ENCODE measurements at places on chromosomes 12 and 14. TPM values are rescaled to one million over a fixed set of nuclear protein-coding genes. Genes with fewer than 3 reads are reported as not detected.

The PRR4 gene
- polyA plus RNA-seq: 6.4 TPM

The CIROP gene
- polyA plus RNA-seq: 0.07 TPM

The TRHDE gene
- 0.18 TPM for polyA plus RNA-seq

The LRTM2 gene
- polyA plus RNA-seq: 0.11 TPM

The SPSB2 gene
- polyA plus RNA-seq: 14.9 TPM

The KRT74 gene
- 0.34 TPM for polyA plus RNA-seq

The NFATC4 gene
- 79.8 TPM for polyA plus RNA-seq

DNA sequence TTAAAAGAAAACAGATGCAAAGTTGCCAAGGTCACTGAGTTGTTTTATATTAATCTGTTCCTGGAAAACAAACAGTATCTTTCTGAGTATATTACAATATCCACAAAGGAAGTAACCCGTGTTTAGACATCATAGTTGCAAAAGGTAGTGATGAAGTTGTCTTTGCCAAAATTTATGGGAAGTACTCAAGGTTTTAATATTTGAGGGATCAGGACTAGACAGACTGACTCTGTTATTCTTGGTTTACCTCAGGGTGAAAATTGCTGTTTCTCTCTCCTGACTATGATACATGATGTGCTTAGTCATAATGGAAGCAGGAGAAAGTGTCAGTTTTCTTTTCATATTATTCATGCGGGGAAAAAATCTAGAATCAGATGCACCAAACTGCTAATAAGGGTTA is 28.3 kb downstream of the TMEM233 start:
- DNase-seq: no peak

- no peak for DNase-seq
Observed at GRCh38 chr14:63276492-63277342, 42.0 kb downstream of the GPHB5 start.

DNA sequence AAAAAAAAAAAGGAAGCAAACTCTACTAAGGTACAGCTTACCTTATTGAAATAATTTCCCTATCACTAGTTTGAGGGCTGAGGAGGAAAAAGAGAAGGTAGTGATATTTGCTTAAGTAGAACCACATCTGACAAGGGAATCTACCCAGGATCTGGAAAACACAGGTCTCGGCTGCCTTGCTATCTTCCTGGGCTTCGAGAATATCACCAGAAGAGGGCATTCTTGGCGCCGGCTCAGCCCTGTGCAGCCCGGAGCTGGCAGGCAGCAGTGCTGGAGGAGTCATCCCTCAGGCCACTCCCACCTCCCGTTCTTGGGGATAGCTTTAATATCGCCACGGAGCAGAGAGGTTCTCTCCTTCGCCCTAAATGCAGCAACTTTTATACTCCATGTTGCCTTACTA is 1181.2 kb downstream of the VRK1 start:
- peak; percentile 59 for DNase-seq

DNA sequence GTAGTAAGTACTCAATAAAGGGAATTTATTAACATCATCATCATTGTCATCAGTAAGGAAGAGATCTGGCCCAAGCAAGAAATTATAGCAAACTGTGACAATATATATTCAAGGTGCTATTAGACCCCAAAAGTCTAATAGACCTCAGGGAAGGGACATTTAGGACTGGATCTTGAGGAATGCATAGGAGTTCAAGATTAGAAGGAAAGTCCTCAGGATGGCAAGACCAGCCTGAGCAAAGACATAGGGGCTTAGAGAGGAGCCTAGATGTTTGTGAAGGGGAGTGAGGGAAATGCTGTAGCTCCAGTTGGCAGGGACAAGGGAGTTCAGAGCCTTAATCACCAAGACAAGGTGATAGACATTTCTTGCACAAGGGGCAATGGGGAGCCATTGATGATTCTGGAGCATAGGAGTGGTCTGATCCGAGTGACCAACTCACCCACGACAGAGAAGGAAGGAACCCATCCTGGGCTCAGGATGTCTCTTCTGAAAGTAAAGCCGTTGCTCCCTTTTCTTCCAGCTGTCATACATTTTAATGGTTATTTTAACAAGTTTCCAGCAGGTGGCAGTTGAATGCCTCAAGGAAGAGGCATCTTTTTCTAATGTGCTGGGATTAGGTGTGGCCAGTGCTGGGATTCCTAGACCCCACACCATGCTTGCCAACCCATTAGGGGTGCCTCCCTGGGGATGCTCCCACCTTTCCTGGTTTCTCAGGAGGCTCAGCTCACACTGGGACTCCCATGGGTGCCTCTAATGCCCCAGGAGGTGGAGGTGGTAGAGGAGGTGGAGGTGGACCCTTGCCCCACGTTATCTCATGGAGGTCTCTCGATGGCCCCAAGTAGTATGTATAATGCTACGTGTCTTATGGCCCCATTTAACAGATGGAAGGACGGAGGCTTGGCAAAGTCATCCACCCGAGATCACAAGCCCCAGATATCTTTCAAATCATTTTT is 37.8 kb downstream of the PHETA1 start:
- no peak for DNase-seq

GRCh38 chr12:70467918-70468733 is 102.0 kb downstream of the KCNMB4 start:
- no peak for DNase-seq

DNA sequence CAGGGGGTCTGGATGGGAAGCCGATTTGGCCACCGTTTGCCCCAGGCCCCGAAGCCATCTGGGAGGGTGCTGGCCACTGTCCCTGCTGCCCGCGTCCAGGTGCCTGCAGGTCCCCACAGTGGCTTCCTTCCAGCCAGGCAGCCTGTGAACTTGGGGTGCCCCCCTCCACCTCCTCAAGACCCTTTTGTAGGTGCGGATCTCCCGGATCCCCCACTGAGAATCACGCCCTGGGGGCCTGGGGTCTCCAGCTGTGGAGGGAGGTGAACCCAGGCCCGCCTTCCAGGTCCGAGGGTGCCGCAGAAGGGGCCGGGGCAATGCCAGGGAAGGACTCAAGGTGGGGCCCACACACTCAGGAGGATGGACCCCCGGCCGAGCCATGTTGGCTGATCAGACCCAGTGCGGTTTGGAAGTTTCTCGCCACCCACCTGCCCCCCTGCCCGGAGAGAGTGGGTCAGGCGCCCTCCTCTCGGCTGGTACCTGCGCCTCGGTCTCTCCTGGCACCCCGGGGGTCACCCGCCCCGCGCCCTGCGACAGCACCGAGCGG is 1.7 kb downstream of the MMP17 start:
- no peak for DNase-seq

DNA sequence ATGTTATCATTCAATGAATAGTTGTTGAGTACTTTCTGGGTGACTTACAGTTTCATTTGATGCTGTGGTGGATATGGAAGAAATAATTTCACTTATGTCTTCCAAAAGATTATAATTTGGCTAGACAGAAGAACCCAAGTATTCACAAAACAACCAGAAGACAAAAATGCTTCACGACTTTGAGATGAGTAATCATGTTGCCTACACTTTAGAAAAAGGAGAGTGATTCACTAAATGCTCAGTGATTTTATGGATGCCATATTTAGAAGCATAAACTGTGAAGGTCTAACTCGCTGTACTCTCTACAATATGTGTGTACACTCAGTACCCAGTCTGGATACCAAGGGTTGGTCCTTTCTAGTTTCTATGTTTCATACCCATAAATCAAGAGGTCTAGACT is 101.3 kb upstream of the E2F7 start:
- no peak for DNase-seq

GRCh38 chr12:12927211-12928079 is 24.5 kb downstream of the GPRC5D start:
- DNase-seq: no peak

GRCh38 chr12:53937596-53938325 is 870 bp upstream of the HOXC13 start:
- no peak for DNase-seq

- DNase-seq: no peak
Observed at GRCh38 chr12:106299202-106299774, 3.2 kb upstream of the TCP11L2 start.

GRCh38 chr12:113299619-113300237 is 35.2 kb downstream of the SLC8B1 start:
- DNase-seq: no peak
